CD4-positive, alpha-beta T cell treated with Interleukin-12 subunit alpha and Interleukin-12 subunit beta, for 1 hour (primary cell): ENCODE measurements at places on chromosomes 4 and X.

DNA sequence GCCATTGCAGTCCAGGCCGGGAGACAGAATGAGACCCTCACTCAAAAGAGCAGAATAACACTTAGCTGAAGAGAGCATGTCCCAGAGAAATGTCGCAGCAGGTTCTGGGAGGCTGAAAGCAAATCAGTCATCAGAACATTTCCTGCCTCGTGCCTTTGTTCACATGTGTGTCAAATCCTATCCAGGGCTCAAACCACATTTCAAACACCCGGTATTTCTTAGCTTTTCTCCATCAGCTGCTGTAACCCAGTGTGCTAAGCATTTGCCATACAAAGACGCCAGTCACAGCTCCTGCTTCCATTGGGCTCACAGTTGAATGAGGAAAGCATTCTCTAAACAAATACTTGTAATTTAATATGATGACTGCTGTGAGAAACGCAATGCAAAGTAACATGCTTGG is 6.0 kb downstream of the PALLD start:
- no peak for DNase-seq

DNA sequence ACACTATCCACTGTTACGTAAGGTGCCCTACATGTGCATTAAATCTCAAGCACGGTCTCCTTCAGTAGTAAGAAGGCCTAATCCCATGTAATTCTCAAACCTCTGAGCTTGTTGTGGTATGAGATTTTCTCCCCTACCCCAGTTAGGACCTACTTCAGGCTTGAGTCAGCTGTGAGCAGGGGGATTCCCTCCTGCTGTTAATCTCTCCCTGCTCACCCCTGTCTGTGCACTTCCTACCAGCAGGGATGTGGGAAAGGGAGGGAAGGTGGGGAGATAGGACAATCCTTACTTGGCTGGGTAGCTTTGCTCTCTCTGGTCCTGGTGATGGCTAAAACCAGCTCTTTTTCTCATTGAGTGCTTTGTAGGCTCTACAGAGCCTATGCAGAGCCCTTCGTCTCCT is 60.8 kb downstream of the PALLD start:
- DNase-seq: no peak

GRCh38 chrX:2192584-2193272 is 308.0 kb downstream of the DHRSX start:
- DNase-seq: no peak

DNA sequence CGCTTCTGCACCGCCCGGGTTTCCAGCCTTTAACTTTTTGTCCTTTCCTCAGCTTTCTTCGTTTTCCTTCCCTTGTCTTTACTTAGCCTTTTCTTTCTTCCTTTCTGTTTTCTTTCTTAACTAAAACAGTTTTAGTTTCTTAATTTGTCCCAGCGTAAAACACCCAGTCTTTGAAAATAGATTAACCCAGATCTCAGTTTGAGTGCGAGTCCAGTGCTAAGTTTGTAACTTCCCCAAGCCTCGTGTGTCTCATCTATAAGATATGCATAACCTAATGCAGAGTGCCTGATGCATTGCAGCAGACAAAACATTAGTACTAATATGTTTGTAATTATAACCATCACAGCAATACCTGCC is 460 bp upstream of the GEMIN8 start:
- no peak for DNase-seq
